ENCODE measurements at places on chromosomes 7 and 10. TPM values are rescaled to one million over a fixed set of nuclear protein-coding genes. Genes with fewer than 3 reads are reported as not detected.

DNA sequence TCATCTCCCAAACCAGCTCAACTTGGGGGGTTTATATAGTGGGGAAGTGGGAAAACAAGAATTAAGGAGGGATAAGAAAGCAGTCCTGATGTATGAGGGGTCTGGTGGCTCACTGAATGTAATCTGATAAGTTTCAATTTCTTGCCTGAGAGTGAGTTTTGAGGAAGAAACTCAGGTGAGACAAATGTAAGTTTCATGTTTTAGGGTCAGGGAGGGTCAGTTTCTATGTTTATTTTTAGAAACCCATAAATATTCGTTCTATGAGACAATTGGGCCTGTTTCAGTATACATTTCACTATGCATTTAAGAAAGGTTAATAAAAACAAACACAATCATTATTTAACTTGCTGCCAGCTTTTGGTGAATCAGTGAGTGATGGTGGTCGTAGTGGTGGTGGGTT is 128.0 kb upstream of the MBL2 start:
- no peak overlapping the region for H3K27ac ChIP-seq
- no peaks in the 10 kb centered on the region for H3K4me1 ChIP-seq
- DNase-seq: no peak
- no peaks in the 10 kb centered on the region for H3K36me3 ChIP-seq
- H3K4me3 ChIP-seq: no peak overlapping the region

GRCh38 chr7:132942701-132943100 is 139.2 kb downstream of the CHCHD3 start:
- H3K4me3 ChIP-seq: no peak overlapping the region
- H3K36me3 ChIP-seq: no peaks in the 10 kb centered on the region
- no peak overlapping the region for H3K27ac ChIP-seq
- H3K27me3 ChIP-seq: no peaks in the 10 kb centered on the region
- no peak for DNase-seq

DNA sequence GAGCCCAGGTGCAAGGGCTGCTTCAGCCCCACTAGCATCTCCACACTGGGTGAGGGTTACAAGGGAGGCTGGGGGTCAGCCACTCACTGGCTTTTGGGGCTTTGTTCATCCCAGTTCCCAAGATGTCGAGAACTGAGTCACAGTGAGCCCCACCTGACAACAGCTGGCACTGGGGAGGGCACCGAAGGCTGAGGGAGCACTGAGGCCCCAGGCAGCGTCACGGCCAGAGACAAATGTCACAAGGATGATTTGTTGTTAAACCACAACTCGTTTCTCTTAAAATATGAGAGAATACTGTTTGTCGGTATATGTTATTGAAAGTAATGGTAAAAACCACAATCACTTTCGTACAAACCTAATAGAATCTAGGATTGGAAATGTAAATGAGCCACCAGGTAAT is 219.9 kb downstream of the CELF2 start:
- H3K36me3 ChIP-seq: no peaks in the 10 kb centered on the region
- no peak for DNase-seq
- no peak overlapping the region for H3K27ac ChIP-seq
- H3K4me3 ChIP-seq: no peak overlapping the region
- peaks cover 9% of the 10 kb centered on the region for H3K4me1 ChIP-seq
- H3K27me3 ChIP-seq: no peaks in the 10 kb centered on the region

GRCh38 chr7:32140210-32140939 is 70.2 kb upstream of the PDE1C start:
- no peak for DNase-seq
- no peaks in the 10 kb centered on the region for H3K4me1 ChIP-seq
- H3K4me3 ChIP-seq: no peak overlapping the region
- no peaks in the 10 kb centered on the region for H3K27me3 ChIP-seq
- H3K27ac ChIP-seq: no peak overlapping the region
- no peaks in the 10 kb centered on the region for H3K36me3 ChIP-seq

DNA sequence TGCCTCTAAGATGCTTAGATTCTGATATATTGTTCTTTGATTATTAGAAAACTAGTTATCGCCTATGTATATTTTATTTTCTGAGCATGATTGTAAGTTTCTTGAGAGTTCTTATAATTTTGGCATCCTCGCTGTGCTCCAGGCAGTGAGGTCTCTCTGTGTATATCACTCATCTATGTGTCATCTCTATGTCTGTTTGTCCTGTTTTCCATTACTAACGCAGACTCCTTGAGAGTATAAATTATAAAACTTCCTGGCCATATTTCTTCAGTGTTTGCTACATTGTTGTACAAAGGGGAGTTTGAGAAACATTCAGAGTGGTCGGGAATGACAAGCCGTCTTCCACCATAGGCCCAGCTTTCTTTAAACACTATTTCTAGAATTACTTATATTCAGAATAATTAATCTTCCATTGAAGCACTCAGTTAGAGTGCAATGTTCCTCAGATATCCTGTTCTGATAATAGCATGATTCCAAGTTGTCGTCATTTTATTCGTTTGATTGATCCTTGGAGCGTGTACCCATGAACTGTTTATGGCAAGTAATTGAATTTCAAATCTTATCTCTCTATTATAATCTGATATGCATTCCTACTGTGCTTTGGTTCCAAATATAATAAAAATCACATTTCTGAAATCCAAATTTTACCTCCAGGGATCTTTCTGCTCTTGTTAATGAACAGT is 206.6 kb downstream of the BAMBI start:
- H3K27ac ChIP-seq: no peak overlapping the region
- no peaks in the 10 kb centered on the region for H3K36me3 ChIP-seq
- peaks cover 2% of the 10 kb centered on the region for H3K27me3 ChIP-seq
- no peak overlapping the region for H3K4me3 ChIP-seq
- H3K4me1 ChIP-seq: no peaks in the 10 kb centered on the region

DNA sequence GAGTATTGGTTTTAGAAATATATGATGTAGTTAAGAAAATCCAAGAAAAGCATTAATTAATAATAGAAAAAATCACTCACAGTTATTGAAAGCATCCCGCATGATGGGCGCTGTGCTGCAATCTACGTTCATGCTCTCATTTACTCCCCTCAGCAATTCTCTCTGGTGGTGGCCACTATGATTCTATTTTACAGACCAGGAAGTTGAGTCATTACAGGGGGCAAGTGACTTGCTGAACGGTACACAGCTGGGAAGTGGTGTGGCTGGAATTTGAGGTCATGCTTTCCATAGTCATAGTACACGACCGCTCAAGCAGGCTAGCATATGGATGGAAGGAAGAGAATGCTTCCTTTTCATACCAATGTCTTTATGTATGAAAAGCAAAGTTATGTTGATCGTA is 117.4 kb downstream of the TES start:
- H3K27me3 ChIP-seq: peaks cover 3% of the 10 kb centered on the region
- H3K4me1 ChIP-seq: peaks cover 7% of the 10 kb centered on the region
- no peak overlapping the region for H3K4me3 ChIP-seq

PRKAR2B gene
- total RNA-seq: 28.4 TPM

EBF3 gene
- total RNA-seq: 1.3 TPM

UTF1 gene
- 0.38 TPM for total RNA-seq

FMC1 gene
- total RNA-seq: 9.0 TPM

ZNF467 gene
- total RNA-seq: 64.2 TPM

HMX3 gene
- total RNA-seq: not detected
